ENCODE measurements at places on chromosomes 4 and X.

GRCh38 chr4:148827781-148828180, 385.6 kb upstream of the NR3C2 start:
- no peak for DNase-seq

DNA sequence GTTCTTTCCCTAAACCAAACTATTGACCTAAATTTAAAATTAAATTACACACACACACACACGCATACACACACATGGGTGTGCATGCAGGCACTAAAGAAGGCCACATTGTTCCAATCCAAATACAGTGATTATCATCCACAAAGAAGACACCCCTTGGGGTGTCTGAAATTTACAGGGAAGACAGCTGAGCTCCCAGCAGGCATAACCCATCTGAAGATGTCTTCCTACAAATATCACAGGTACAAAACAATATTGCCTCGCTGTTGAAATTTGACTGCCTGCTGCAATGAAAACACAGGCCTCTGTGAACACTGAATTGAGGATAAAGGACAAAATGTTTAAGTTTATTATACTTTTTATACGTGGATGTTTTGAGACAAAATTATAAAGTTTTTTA, 50.2 kb upstream of the SLC7A11 start:
- no peak for DNase-seq

GRCh38 chrX:109878236-109878635, 124.7 kb upstream of the TMEM164 start:
- no peak for DNase-seq

DNA sequence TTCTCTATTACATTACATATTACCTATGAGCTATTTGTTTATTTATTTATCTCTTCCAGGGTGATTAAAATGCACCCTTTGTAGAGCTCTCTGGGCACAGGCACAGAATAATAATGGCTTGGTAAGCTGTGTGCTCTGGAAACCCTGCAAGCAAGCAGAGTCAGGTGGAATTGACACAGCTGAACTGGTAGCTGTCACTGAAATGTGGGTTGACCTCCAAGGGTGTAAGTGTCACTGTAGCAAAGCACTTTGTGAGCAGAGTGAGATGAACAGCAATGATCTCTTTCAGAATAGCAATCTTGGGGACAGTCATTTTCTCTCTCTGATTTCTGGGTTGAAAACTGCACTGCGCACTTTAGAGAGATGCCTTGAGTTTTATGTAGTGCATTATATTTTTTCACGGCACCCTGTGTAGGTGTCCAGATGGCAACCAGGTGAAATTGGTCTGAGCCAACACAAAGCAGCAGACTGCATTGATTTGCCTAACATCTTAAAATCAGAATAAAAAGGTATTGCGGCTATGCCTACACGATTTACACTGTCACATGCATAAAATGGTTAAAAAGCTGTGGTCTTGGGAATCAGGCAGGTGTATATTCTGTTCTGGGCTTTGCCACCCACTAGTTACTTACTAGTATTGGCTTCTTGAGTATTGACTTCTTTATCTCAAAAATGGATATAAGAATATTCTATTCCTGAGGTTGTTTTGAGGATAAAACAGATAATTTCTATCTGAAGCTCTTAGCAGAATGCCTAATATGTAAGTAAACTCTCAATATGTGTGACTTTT, 450.3 kb downstream of the RAPGEF2 start:
- DNase-seq, result no peak

- no peak for DNase-seq
Measured at GRCh38 chr4:8307714-8308113, 38.2 kb downstream of the HTRA3 start.

- DNase-seq, result no peak
Measured at GRCh38 chr4:74364652-74365491, at the start of gene EREG. EREG (plus strand) TSS chr4:74365145; CDS start chr4:74365309, 164 bp downstream.

DNA sequence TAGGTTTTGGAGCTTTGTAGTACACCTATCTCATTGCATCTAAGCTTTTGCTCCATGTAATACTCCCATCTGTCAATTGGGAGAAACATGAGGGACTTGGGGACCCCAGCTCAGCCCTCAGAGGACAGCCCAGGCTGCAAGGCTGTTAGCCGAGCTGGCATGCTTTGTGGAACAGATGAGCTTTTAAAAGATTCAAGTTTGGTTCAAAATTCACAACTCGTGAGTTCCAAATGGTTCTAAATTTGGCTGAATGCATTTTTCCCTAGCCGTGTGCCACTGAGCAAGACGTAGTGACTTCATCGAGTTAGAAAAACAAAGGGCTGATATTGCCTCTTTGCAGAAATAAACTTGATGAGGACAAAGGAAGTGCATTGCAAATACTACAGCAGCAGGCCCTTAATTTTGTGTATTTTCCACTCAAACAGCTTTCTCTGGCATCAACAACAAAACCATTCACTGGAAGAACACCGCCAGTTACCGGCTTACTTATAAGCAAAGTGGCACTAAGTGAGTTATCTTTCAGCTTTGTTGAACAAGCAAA, 165.0 kb upstream of the HS3ST1 start:
- no peak for DNase-seq

- DNase-seq, result no peak
Measured at GRCh38 chr4:88812420-88812819, 114.8 kb upstream of the NAP1L5 start.

- no peak for DNase-seq
Measured at GRCh38 chrX:17983389-17983788, 122.3 kb upstream of the RAI2 start.

- DNase-seq, result no peak
Measured at GRCh38 chr4:55303760-55304165, 42.3 kb upstream of the SRD5A3 start.

DNA sequence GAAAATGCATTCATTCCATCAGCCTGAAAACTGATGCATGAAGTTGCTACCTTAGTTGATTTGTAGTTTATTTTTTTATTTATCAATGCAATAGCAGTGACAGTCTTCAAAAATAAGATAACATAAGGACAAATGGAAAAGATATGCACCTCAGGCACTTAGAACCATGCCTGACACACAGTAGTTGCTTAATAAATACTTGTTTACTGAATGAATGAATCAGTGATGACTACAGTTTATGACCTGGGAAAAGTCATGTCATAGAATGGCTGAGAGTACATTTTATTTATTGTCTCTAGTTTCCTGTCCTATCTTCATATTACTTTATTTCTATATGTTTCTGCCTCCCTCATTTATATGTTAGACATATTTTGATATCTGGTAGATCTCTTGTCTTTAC, 171.8 kb downstream of the TLL1 start:
- DNase-seq, result no peak

DNA sequence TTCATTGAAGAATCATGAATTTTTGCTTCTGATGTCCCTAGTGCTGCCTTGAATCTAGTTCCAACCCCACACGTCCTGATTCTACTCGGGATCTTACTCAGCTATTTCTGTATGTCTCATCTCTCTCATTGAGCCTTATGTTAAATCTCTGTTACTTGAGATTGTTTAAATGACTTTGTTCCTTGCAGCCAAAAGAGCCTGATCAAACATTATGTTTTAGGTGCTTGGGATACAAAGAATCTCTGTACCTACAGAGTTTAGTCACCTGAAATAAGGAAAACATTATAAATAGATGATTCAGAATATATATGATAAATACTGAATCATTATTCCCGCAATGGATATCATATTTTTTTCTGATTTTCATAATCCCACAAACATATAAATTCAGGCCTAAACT, 13.7 kb upstream of the ANKRD50 start:
- DNase-seq, result no peak

GRCh38 chrX:73847100-73847499, 284.1 kb downstream of the CHIC1 start:
- DNase-seq, result no peak

DNA sequence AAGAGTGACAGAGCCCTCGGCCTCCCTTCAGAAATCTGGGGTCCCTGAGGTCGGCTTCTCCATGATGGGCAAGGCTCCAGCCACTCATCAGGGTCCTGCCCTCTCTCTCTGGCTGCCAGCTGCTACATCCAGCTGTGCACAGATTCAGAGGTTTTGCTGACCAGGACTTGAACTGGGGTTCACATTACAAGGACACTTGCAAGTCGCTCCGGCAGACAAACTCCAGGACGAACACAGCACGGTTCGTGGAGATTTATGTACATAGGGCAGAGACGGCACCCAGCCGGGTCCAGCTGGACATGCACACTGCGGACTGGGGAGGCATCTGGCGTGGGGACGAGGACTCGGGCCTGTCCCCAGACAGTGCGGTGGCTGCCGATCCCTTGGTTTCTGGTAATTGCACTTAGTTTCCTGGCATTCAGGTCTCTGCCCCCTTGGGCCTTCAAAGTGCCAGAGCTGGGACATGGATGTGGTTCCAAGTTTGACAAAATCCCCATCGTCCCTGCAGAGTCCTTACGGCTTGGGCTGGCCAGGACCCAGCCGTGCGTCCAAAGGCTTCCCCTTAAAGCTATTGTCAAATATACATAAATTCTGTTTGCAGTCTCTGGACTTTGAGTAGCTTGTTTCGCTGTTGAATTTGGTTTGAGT, 6.2 kb upstream of the C4orf50 start:
- no peak for DNase-seq

- no peak for DNase-seq
Measured at GRCh38 chr4:16569790-16570189, 328.7 kb downstream of the LDB2 start.

GRCh38 chr4:36003051-36003450, 241.3 kb downstream of the ARAP2 start:
- no peak for DNase-seq

- DNase-seq, result no peak
Measured at GRCh38 chr4:47914926-47915237, 499 bp upstream of the NFXL1 start.

DNA sequence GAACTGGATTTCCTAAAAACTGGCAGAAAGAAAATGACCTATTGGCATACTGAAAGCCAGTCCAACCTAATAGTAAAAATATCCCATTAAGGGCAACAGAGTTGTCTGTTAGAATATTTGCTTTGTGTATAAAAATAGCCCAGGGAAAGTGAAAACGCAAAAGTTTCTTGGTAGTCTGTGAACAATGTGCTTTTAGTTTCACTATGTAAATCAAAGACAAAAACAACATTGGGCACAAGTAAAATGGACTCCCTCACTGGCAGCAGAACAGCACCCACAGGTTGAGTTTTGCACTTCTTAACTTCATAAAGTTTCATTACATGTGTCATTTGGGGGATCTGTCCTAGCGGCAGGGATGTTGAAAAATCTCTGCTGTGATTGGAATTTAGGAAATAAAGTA, 4.3 kb upstream of the FGG start:
- no peak for DNase-seq

All from stimulated activated CD4-positive, alpha-beta T cell treated with anti-CD3 and anti-CD28 coated beads, TNF-alpha, amount 100 ng/mL, for 4 hours (primary cell).